Right renal pelvis (tissue), 4 donors: ENCODE measurements at places on chromosomes 7 and 10. TPM values are rescaled to one million over a fixed set of nuclear protein-coding genes. Genes with fewer than 3 reads are reported as not detected.

ZNF716 gene
- polyA plus RNA-seq = 0.03 TPM

GNGT1 gene
- 0.11 TPM for polyA plus RNA-seq

CTTNBP2 gene
- 32.1 TPM for polyA plus RNA-seq

CYP2C9 gene
- 2.2 TPM for polyA plus RNA-seq

OR2A7 gene
- polyA plus RNA-seq = 9.2 TPM

HOGA1 gene
- polyA plus RNA-seq = 53.1 TPM
